T-helper 17 cell (primary cell): ENCODE measurements at places on chromosomes 16 and 17.

GRCh38 chr16:50809561-50809960, 67.7 kb downstream of the CYLD start:
- DNase-seq, result no peak

DNA sequence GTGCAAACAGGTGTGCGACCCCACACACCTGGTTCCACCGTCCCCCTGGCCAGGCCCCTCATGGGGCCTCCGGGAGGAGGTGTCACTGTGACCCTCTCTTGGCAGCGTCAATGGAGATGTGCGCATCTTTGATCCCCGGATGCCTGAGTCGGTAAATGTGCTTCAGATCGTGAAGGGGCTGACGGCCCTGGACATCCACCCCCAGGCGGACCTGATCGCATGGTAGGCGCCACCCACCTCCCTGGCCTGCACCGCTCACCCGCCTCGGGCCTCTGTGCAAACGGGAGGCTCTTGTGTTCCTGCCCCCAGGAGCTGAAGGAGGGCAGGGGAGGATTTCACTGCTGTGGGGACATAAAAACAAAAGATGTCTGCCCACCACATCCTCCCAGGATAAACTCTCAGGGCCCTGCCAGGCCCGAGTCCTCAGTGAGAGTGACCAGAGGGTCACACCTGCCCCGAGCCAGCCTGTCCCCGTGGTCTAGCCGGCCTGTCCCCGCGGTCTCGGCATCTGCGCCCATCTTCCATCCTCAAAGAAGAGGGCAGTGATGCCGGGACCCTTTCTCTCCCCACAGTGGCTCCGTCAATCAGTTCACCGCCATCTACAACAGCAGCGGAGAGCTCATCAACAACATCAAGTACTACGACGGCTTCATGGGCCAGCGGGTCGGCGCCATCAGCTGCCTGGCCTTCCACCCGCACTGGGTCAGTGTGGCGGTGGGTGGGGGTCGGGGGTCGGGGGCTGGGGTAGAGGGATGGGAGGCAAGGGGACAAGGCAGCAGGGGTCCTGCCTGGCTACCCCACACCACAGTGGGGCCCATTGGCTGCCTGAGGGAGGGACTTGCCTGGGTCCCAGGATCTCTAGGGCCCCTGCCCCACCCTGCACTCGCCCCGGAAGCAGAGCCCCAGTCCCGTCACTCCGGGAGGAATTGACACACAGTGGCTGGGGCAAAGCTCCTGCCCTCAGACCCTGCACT, 29.0 kb upstream of the CHMP6 start:
- DNase-seq, result no peak

GRCh38 chr16:716200-716568, 1.3 kb downstream of the METRN start:
- no peak for DNase-seq

GRCh38 chr17:34979153-34979552, 1.2 kb upstream of the LIG3 start:
- no peak for DNase-seq

DNA sequence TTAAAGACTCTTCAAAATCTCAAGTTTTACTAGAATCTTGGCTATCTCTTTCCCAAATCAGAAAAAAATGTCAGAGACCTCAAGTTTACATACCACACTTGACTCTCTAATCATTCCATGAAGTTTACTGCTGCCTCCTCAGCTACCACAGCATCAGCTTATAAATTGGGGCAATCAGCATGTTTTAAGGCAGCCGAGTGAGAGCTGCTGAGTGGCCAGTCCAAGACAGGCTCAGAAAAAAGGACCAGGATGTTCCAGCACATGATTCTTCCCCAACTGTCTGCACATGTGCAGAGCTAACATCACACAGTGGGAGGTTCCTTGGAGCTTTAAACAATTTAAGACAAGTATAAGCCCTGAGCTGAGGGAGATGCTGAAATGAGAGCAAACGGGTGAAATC, 140.6 kb upstream of the NUDT7 start:
- no peak for DNase-seq
